ENCODE measurements at places on chromosomes 1 and 21.
A peak's percentile ranks its signal among the peaks of the same experiment; 100 is the strongest.

GRCh38 chr1:65812065-65812464 lies 19.4 kb downstream of the PDE4B start:
- peak; percentile 95 for DNase-seq

GRCh38 chr21:17466166-17466565 lies 46.7 kb upstream of the CXADR start:
- DNase-seq: peak; percentile 83

DNA sequence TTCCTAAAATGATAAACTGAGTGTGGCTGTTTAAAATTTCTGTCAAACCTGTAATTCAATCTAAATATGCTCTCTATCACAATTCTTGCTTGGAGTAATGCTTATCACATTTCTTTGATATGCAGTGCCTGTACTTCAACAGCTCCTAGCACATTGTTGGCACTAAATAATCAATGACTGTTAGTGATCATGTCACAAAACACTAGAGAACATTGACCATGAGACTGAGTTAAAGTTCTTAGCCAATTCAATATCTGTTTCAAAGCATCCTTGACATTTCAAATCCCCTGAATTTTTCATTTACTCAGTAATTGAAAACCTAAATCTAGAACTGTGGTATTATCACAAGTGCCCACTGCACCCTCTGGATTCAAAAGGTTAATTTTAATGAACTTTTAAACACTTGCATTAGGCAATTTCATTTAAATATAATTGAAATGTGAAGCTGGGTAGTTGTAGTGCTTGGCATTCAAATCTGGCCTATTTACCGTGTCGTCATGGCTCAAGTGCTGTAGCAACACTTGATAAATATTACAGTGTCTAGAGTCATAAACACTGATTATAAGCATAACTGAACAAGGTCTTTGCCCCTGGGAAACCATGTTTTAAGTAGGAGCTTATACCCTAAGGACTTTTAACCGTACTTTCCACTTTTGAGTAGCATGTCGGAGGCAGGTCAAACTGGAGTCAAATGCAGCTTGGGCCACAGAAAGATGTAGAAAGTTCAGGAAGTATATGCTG lies 143.6 kb downstream of the LRRC7 start:
- DNase-seq: no peak

DNA sequence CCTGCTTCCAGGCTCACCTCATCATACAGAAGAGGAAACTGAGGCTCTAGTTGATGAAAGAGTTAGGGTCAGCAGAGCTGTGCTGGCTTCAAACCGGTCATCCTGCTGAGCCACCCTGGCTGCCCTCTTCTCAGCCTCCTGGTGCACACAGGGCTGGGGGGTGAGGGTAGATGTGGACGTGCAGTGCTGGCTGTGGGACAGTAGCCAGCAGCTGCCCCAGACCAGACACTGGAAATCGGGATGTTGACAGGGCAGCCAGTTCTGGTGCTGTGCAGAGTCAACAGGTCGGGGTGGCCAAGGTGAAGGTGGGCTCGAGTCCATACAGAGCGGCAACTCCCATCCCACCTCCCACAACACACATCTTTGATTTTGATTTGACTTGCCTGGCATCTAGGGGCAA lies 1.5 kb upstream of the CLCNKA start:
- no peak for DNase-seq

DNA sequence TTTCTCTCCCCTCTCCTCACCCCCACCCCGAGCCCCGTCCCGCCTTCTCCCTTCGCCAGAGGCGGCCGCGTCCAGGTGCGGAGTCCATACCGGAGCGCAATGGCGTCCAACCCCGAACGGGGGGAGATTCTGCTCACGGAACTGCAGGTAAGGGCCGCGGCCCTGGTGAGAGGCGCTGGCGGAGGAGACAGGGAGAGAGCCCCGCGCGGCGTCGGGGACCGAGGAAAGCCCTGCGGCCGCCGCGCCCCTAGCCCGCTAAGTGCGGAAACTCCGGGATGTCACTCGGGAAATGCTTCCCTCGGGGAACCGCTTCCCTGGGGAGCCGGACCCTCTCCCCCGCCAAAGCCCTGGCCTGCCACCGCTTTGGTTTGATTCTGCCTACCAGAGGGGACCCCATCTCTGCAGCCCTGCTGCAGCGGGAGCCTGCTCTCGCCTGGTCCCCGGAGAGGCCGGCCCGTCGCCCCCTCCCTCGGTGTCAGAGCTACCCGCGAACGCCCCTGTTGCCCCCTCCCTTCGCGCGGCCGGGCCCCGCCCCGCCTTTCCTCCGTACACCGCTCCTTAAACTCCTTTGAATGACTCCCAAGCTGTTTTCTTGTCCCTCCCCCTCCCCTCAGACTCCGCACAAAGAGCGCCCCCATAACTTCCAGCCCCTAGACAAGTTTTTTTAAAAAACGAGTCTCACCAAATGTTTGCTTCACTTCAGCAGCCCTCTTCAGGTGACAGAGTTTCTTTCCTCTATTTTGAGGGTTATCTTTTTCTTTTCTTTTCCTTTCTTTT lies 597 bp downstream of the PKN2 start:
- peak; percentile 45 for DNase-seq

DNA sequence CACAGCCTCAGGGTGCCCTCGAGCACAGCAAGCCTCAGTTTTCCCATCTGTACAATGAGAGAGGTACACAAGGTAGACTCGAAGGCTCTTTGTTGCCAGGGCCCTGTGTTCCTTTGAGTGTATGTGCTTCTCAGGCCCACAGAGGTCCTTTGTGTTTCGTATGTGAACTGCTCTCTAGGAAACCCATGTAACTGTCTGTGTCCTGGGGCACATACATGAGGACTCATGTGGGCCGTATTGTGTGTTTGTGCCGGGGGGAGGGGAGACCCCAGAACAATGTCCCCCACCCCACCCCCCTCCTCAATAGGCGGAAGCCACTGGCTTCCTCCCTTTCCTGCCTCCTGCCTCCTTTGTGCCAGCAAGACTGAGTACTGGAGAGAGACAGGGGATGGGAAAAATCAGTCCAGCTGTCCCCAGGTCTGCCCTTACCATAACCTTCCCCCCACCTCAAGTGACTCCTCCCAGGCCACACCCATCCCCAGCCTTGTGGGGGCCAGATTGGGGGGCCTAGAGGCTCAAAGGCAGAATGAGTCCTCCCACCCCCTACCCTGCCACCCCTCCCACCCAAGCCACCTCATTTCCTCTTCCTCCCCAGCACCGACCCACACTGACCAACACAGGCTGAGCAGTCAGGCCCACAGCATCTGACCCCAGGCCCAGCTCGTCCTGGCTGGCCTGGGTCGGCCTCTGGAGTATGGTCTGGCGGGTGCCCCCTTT lies at the start of gene TIE1:
TSS of gene TIE1 (plus strand) at position 605 of the 717 bp plus-strand sequence. CDS start at position 695, 90 bp downstream.
- DNase-seq: no peak

GRCh38 chr1:2466958-2467554 lies 9.0 kb upstream of the PLCH2 start:
- DNase-seq: no peak

GRCh38 chr1:25210728-25211127 lies 21.6 kb downstream of the SYF2 start:
- no peak for DNase-seq

DNA sequence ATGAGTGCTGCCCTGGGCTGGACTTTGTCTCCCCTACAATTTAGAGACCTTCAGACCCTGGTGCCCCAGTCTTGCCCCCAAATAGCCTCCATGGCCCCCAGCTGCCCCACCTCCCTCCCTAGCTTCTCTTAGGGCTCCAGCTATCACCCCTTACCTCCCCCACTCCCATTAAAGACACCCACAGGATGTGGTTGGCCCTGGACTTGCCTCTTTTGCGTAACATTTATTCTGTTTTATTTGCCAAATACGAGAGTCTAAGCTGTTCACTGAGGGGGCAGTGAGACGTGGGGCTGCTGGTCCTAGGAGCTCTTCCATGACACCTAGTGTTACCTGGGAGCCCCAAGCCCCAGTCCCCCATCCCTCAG lies 4.5 kb downstream of the ZC3H12A start:
- peak; percentile 50 for DNase-seq

GRCh38 chr1:220182111-220182510 lies 88.2 kb downstream of the IARS2 start:
- no peak for DNase-seq

DNA sequence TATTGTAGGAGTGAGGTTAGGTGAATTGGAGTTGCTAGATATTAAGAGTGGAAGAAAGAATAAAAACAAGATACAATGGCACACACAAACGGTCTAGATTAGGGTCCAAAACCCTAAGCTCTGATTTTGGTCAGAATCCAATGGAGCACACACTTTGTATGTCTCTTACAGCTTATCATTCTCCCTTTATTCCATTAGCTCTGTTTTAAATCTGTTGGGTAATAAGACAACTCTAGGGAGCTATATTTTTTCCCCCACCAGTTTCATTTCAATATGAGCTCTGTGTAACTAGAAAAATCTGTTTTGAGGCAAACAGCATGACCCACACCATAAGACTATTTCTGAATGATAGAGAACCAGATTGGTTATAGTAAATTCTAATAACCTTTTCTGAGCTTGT lies 465.6 kb downstream of the ADGRL2 start:
- no peak for DNase-seq

GRCh38 chr1:42730002-42730401 lies 10.0 kb downstream of the CLDN19 start:
- DNase-seq: no peak

DNA sequence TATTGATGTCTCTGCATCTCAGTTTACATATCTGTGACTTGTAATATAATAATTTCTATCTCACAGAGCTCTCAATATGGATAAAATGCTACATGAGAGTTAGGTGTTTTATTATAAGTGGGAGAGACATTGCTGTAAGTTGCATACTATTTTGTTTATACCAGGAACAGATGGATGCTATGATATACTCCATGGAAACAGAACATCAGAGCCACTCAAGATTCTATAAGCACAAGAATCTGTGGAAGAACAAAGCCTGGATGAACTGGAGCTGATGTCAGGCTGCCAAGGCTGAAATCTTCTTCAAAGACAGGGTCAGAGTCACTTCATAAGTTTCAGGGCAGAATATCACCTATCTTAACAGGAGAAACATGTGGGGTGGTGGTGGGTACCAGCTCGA lies 30.2 kb downstream of the DUSP10 start:
- DNase-seq: no peak

GRCh38 chr1:203075236-203076030 lies 10.4 kb downstream of the MYOG start:
- no peak for DNase-seq

DNA sequence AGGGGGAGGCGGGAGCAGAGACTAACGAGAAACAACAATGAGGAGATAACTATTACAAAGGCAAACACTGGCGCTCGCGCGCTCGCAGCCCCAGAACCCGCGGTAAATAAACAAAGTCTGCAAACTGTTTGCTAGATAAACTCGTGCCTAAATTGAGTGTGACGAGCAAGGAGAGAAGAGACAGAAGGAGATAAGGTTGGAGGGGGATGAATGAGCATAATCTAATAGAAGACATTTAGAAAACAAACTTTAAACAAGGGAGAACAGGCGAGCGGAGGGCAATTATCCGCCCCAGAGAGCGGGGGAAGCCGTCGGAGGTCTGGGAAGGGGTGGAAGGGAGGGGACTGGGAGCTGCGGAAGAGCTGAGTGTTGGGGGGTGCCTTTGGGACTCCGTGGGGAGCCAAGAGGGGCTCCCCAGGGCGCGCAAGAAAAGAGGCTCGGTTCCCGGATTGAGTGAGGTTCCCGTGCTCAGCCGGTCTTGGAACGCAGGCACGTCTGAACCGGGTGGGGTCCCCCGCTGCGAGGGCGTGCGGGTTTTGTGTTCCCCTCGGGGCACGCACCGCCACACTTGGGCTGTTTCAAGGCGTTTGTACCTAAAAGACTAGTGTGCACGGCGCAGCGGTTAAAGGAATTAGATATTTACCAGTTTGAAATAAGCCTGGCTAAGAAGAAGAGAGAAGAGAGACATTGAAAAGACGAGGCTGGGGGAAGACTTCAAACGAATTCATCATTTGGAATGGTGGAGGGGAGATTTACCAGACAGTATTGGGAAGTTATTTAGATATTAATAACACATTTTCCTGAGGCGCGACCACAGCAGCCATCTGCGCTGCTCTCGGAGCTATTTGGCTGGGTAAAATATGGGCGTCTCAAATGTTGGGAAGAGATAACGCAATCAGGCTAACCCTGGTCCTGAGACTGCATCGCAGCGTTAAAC lies 10.6 kb downstream of the PAX7 start:
- no peak for DNase-seq

DNA sequence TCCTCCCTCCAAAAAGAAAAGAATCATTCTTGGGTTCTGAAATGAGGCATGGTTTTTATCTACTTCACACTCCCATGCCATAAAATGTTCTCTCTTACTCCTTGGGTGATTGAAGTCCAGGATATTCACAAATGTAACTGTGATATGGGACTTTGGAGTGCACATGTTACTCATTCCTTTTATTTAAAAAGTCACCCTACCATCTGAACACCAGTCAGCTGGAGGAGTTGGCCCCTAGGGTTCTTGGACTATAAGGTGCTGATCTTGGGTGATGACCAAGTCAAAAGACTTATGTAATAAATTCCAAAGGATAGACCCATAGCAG lies 128.4 kb downstream of the CLIC6 start:
- DNase-seq: no peak

GRCh38 chr1:42736152-42736551 lies 3.9 kb downstream of the CLDN19 start:
- no peak for DNase-seq
